Activated CD4-positive, alpha-beta T cell treated with anti-CD3 and anti-CD28 coated beads, Interleukin-2, amount 10 ng/mL, durations not matched to agents 7 days and 5 days (primary cell): ENCODE measurements at places on chromosomes 16 and 17. TPM values are rescaled to one million over a fixed set of nuclear protein-coding genes. Genes with fewer than 3 reads are reported as not detected.

Gene USH1G
- not detected for total RNA-seq

Gene CHST5
- not detected for total RNA-seq

Gene PYDC1
- not detected for total RNA-seq

Gene TRIM72
- not detected for total RNA-seq

Gene BCL6B
- total RNA-seq: 0.40 TPM

Gene HAP1
- 0.25 TPM for total RNA-seq

Gene ITGAD
- total RNA-seq: not detected

Gene KRTAP4-1
- not detected for total RNA-seq

Gene TMEM92
- total RNA-seq: not detected

Gene CSH2
- total RNA-seq: not detected

Gene SEPHS2
- total RNA-seq: 52.2 TPM

Gene IL32
- total RNA-seq: 3,212 TPM

Gene GPR179
- not detected for total RNA-seq

Gene EXOC3L1
- total RNA-seq: not detected

Gene KRTAP3-3
- total RNA-seq: not detected
